Adipocyte (in vitro differentiated cells): ENCODE measurements at places on chromosomes 7 and 10.

DNA sequence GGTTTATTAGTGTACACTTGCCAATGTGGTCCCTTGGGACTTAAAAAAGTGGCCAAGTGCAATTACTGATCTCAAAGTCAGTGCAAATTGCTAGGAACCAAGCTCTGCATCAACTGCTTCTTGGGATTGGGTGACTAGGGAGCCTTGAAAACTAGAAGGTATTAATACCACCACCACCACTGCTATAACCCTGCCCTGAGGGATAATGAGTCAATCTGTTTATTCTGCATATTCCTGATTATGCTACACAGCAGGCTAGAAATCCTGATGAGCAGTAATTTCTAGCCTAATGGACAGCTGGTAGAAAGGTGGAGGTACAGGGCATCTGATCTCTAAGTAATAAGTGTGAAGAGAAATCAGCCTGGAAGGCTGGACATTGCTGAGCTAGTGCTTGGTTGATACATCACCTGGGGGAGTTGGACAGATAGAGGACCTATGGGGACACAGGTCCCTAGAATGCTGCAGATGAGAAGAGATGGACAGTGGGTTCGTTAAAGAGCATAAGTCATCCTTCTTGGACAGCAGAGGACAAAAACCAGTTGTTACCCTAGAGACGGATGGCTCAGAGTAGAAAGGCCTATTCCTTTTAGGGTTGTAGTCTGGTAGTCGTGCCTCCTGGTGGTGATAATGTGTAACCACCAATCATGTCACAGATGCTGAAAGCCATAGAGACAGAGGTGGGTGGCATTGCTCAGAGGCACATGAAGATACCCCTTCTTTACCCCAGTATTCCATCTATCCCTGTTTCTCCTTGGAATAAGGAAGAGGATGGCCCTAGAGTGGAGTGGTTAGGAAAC is 554.8 kb downstream of the SORCS1 start:
- DNase-seq, result peak; percentile 15

- DNase-seq, result no peak
Observed at GRCh38 chr7:47576031-47576865, 5.7 kb downstream of the TNS3 start.

DNA sequence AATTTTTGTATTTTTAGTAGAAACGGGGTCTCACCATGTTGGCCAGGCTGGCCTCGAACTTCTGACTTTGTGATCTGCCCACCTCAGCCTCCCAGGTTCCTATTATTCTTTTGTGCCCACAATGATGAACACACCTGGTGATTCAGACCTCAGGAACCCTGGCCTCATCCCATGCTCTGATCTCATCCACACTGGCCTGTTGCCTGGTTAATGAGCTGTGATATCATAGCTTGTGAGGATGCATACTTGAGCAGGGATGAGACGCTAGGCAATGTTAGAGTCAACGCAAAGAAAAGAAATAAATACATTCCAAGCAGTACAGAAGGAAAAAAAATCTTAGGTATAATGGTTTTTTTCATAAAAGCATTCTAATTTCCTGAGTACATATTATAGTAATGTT is 82.4 kb upstream of the RNF32 start:
- peak; percentile 10 for DNase-seq

GRCh38 chr7:110388457-110388856 is 702.5 kb upstream of the LRRN3 start:
- DNase-seq, result no peak

GRCh38 chr7:73717025-73717807 is 2.3 kb downstream of the STX1A start:
- DNase-seq, result no peak
